ENCODE measurements at places on chromosomes 4 and X.

- no peak for DNase-seq
Measured at GRCh38 chrX:12319003-12319519, 180.8 kb downstream of the FRMPD4 start.

DNA sequence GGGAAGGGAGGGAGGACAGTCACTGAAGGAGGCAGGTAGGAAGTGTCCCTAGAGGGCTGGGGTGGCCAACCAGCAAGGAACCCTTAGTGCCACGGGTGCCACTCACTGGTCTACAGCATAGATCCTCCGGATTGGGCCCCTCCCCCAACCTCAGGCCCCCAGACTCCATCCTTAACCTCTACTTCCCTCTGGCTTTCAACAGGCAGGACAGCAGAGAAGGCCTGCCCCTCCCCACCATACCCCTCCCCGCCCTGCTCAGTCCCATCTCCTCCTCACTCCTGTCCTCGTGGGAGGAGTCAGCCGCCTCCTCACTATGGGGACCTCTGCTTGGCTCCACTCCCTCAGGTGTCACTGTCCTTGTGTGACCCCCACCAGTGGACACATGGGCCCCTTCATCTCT lies 77.7 kb upstream of the PSAPL1 start:
- no peak for DNase-seq

DNA sequence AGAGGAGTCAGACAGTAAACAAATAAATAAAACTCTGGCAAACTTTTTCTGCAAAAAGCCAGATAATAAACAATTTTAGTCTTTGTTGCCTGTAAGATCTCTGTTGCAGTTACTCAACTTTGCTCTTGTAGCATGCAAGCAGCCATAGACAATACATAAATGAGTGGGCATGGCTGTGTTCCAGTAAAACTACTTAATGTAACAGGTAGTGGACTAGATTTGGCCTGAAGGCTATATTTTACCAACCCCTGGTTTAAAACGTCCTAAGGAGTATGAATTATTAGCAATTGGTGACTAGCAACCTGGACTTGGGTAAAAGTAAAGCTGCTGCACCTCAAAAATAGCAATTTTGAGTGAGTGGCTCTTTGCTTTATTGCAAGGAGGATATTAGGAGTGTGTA lies 30.9 kb downstream of the SLAIN2 start:
- DNase-seq = no peak

GRCh38 chr4:23768541-23768940 lies 121.3 kb downstream of the PPARGC1A start:
- no peak for DNase-seq

GRCh38 chr4:126448086-126448845 lies 1133.5 kb downstream of the FAT4 start:
- DNase-seq = no peak

GRCh38 chr4:13920901-13921300 lies 293.4 kb upstream of the BOD1L1 start:
- DNase-seq = no peak

DNA sequence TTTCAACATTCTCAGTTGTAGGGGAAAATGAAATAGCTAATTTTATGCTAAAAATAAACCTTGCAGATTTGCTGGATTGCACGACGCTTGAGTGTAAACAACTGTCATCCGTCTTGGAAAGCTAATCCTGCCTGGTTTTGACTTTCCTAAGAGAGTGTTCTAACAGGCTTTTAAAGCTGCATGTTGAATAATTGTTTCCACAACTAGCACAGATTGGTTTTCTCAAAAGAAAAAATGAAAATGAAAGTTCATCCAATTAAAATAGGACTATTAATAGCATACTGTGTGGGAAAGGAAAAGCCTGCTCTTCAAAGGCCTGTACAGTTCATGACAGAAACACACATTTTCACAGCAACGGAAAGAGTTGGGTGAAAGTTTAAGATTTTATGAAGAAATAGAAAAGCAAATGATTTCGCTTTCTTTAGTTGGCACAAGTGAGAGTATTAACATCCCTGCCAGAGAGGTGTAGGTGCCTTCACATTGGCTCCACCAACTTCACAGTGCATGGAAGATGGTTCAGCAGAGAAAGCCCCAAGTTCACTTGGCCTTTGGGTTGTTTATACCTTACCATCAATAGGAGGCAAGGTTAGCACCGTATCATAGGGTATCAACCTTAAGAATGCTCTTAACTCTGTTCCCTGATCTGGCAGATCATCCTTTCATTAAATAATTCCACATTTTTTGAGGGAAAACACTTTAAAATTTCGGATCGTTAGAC lies 140.0 kb upstream of the GUCY1A1 start:
- DNase-seq = no peak

GRCh38 chrX:31608638-31609037 lies 536.8 kb upstream of the FTHL17 start:
- DNase-seq = no peak
